H7 (cell line): ENCODE measurements at places on chromosomes 5 and 9. TPM values are rescaled to one million over a fixed set of nuclear protein-coding genes. Genes with fewer than 3 reads are reported as not detected.
A peak's percentile ranks its signal among the peaks of the same experiment; 100 is the strongest.

- DNase-seq, result no peak
These were observed 419.6 kb downstream of the EFNA5 start for GRCh38 chr5:107251151-107251550.

GRCh38 chr5:15026011-15026893, 154.7 kb upstream of the ANKH start:
- DNase-seq, result no peak

- no peak for DNase-seq
These were observed 58.5 kb downstream of the MLANA start for GRCh38 chr9:5949103-5949699.

- no peak for DNase-seq
These were observed 397.5 kb downstream of the MLLT3 start for GRCh38 chr9:20224756-20225155.

ARHGEF39 gene
- 17.4 and 21.4 TPM in 2 replicates for total RNA-seq

- DNase-seq, result no peak
These were observed 72.9 kb upstream of the PRLR start for GRCh38 chr5:35303152-35303551.

GRCh38 chr9:126299706-126300276, 26.8 kb upstream of the MVB12B start:
- no peak for DNase-seq

GABRA6 gene
- total RNA-seq, result not detected in 2 replicates

PITX1 gene
- not detected in 2 replicates for total RNA-seq

GRCh38 chr5:73193592-73193991, 20.6 kb downstream of the TMEM174 start:
- no peak for DNase-seq

- DNase-seq, result no peak
These were observed 376.2 kb upstream of the CLINT1 start for GRCh38 chr5:158235159-158235547.

GRCh38 chr5:87169300-87169991, 98.2 kb upstream of the RASA1 start:
- DNase-seq, result no peak

GRCh38 chr9:136362450-136362784, 1.1 kb downstream of the DNLZ start:
- DNase-seq, result no peak

ELAVL2 gene
- 14.2 and 25.9 TPM in 2 replicates for total RNA-seq

PLAC8L1 gene
- total RNA-seq, result 0.44 and 0.59 TPM in 2 replicates

KCNN2 gene
- 8.2 and 13.7 TPM in 2 replicates for total RNA-seq

- DNase-seq, result peak; percentile 70
These were observed 85.0 kb downstream of the STK10 start for GRCh38 chr5:172102913-172103626.

DNA sequence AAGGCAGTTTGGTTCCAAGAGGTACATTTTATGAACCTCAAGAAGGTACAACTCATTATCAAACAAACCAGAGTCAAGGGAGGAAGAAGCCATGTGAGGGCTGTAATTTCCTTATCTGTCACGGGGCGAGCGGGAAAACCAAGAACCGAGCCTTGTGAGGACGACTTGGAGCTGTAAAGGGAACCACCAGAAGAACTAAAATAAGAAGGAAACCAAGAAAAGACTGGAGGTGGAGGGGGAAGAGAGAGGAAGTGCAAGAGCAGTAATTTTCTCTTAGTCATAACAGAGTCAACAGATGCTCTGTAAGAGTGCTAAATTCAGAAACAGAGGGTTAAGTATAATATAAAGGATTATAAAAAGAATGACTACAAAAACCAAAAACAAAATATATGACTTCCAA, 127.1 kb downstream of the DIRAS2 start:
- no peak for DNase-seq

CCNO gene
- 0.35 TPM in 1 of 2 replicates, not detected in the other for total RNA-seq

SPATA31D4 gene
- total RNA-seq, result not detected in 2 replicates

THG1L gene
- 16.6 and 16.8 TPM in 2 replicates for total RNA-seq
